ENCODE measurements at places on chromosomes 4 and X. TPM values are rescaled to one million over a fixed set of nuclear protein-coding genes. Genes with fewer than 3 reads are reported as not detected.
A peak's percentile ranks its signal among the peaks of the same experiment; 100 is the strongest.

Gene MAGEC1
- not detected for total RNA-seq

- no peak for DNase-seq
Observed at GRCh38 chr4:189313861-189314513, 626.7 kb upstream of the FRG1 start.

DNA sequence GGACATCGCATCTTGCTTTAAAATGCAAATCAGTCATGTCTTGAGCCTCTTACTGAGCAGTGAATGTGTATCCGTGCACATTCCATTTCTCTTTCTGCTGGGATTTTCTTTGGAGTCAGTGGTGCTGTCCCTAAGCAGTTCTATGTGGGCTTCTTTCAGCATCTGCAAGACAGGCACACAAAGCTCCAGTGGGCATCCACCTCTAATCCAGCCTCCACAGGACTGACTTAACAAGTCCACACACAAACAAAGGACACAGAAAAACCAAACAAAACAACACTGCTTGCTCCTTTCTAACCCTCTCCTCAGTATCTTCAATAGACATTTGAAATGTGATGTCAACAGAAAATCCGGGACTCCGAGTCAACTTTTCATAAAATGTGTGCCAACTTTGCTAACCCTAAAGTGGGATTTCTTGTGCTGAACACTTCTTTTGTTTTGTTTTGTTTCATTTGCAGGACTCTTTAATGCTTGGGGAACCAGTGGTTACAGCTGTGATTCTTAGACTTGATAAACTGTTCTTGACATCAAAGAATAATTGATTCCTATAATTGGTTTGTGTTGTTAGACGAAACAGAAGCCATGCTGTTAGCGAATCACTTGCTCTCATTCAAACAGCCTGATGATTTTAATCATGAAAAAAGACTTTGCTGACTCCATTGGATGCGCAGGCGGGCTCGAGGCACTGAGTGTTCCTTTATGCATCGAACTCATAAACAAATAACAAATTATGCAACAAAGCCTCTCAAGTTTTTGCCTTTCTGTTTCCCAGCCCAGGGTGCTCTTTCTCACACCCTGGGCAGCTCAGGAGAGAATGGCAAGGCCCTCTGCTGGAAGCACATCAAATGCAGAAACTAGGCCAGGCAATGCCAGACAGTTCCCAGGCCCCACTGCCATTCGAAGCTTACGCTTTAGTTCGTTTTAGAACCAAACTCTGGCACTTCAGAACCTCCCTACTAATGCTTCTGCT lies 20.1 kb downstream of the ETNPPL start:
- DNase-seq: no peak

GRCh38 chr4:125838924-125839323 lies 524.2 kb downstream of the FAT4 start:
- no peak for DNase-seq

DNA sequence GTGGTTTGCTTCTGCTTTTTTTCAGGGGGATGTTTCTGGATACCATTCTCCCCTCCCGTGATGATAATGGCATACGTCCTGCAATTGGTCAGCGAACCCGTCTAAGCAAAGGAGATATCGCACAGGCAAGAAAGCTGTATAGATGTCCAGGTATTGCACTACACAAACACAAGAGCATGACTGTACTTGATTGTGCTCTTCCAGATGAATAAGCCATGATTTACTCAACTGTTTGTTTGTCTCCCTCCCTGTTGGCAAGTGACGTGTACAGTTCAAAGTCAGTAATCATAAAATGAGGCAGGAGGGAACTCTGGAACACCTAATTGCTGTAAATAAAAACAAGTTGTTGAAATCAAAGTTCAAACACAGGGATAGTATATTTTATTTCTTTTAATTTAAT lies 141.4 kb downstream of the TLL1 start:
- DNase-seq: peak; percentile 27

GRCh38 chr4:15805583-15806517 lies 27.7 kb downstream of the CD38 start:
- peak; percentile 22 for DNase-seq

- DNase-seq: no peak
Observed at GRCh38 chrX:4129626-4130025, 416.2 kb upstream of the PRKX start.

DNA sequence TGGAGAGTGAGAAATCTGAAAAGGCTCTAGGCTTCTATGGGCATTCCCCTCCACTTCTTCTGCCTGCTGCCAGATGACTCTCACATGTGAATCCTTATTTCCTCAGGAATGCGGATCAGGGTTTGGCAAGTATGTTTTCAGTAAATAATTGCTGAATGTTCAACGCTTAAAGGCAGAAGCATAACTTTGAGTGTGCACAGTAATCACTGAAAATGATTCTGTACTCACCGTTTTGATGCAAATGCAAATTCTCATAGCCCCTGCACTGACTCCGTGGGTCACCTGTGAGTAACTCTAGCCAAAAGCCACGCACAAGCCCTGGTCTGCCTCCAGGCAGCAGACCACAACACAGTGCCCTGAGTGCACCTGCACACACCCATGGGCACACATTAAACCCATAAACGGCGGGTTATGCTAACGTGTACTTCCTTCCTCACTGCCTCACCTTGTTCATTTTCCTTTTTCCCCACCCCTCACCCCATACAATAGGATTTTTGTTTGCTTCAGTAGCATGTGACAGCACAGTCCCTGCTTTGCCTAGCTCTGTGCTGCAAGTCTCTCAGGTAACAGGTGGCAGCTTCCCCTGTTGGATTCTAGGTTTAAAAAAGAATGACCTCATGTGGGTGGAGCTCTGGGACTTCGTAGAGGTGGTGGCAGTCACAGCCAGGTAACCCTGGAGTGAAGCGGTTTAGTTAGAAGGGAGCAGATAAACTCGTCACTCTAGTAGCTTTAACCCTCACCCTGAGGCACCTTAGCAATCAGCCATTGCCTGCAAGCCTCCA lies at the start of gene ARHGEF38:
TSS of gene ARHGEF38 (plus strand) at position 656 of the 782 bp plus-strand sequence. CDS start 146 bp downstream, outside the sequence.
- DNase-seq: no peak

- no peak for DNase-seq
Observed at GRCh38 chr4:15683143-15683495, 1.5 kb downstream of the FAM200B start.

DNA sequence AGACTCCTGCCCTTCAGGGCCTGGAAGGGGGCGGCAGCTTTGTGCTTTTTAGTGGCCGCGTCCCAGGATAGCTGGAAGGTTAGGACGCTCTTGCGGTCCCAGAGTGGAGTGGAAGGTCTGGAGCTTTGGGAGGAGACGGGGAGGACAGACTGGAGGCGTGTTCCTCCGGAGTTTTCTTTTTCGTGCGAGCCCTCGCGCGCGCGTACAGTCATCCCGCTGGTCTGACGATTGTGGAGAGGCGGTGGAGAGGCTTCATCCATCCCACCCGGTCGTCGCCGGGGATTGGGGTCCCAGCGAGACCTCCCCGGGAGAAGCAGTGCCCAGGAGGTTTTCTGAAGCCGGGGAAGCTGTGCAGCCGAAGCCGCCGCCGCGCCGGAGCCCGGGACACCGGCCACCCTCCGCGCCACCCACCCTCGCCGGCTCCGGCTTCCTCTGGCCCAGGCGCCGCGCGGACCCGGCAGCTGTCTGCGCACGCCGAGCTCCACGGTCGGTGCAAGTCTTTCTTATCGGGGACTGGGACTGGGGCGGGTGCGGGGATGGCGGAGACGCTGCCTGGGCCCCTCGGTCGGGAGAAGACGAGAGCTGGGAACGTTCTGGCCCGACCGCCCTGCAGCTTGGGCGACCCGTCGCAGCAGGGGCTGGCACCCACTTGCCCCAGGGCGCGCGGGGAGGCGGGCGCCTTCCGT lies at the start of gene EDNRA:
TSS of gene EDNRA (plus strand) at position 207 of the 686 bp plus-strand sequence. CDS start 4,585 bp downstream, outside the sequence.
- no peak for DNase-seq

DNA sequence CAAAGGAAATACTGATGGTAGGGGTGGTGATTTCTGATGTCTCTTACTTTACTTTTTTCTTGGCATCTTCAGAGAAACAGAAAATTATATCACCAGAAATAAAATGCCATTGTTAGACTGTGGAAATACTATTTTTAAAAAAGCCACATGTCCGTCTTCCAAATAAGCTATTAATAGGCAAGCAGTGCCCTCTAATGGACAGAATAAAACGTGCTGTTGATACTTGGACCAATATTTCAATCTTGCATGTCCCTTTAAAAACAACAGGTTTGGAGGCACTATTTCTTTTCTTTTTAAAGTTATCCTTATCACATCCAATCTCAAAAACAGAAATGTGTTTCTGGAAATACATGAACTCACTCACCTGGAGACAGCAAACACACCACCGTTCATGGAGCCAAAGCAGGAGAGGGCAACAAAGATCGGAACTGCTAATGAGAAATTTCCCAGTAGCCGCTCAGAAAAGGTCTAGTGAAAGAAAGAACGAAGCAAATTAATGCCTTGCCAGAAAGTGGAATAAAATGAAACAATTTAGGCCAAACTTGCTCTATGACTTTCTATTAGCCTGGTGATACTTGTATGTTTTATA lies 59.2 kb downstream of the SLC7A11 start:
- DNase-seq: no peak

- DNase-seq: no peak
Observed at GRCh38 chr4:169151671-169152070, 119.1 kb downstream of the SH3RF1 start.

DNA sequence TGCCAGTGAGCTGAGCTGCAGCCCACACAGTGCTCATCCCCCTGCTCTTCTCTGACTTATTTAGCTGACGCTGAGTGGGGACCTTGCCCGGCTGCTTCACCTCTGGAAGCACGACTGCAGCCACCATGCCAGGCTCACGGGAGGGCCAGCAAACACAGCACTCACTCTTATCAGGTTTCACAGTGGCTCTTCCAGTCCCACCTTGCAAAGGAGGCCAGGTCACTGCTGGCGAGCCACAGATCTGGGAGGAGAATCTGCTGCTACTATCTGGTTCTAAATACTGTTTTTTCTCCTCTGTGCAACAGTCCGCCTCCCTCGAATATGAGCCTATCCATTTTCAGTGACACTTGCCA lies 6.7 kb upstream of the SPON2 start:
- DNase-seq: no peak

GRCh38 chr4:621296-622070 lies 3.9 kb upstream of the PDE6B start:
- no peak for DNase-seq

- no peak for DNase-seq
Observed at GRCh38 chr4:80507507-80507906, 172.0 kb downstream of the CFAP299 start.

DNA sequence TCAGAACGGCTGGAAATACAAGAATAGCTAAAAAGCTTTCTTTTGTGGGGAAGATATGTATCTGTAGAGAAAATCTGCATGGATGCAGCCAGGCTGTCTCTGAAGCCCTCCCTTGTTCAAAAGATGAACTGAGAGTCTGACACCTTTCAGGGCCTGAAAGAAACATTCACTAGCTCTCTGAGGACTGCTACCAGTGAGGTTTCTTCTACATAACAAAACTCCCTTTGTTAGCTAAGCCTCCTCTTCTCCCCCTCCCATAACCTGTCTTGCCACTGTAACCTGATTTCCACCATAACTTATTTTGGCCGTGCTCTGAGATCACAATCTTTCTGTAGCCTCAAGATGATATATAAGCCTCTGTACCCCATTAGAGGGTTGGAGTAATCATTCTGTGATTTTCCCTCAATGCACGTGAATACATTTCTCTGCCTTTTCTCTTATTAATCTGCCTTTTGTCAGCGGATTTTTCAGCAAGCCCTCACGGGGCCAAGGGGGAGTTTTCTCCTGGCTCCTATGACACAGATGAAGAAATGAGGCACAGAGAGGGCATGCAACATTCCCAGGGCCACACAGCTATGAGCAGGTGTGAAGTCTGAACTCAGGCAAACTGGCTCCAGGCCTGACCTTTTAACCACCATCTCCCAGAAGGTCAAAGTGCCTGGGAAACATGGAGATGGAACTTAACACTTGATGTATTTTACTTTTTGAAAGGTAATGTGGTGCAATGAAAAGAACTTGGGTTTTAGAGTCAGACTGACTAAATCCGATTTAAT lies 161.6 kb upstream of the PRDX4 start:
- DNase-seq: no peak

DNA sequence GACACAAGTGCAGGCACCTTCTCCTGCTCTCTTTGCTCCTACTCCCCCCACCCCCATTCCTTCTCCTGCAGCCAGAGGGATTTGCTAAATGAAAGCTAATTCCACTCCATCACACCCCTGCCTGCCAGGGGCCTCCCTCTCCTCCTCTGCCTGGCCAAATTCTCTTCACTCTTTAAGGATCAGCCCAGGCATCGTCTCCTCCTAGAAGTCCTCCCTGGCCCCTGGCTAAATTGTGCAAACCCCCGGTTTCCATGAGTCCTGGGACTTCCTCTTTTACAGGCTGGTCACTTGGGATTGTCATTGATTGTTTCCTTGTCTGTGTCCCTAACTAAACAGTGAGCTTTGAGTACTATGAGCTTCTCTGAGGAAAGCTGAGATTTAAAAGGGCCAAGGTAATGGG lies 8.7 kb upstream of the ABLIM2 start:
- no peak for DNase-seq

- DNase-seq: no peak
Observed at GRCh38 chr4:20217521-20217920, 34.2 kb upstream of the SLIT2 start.

DNA sequence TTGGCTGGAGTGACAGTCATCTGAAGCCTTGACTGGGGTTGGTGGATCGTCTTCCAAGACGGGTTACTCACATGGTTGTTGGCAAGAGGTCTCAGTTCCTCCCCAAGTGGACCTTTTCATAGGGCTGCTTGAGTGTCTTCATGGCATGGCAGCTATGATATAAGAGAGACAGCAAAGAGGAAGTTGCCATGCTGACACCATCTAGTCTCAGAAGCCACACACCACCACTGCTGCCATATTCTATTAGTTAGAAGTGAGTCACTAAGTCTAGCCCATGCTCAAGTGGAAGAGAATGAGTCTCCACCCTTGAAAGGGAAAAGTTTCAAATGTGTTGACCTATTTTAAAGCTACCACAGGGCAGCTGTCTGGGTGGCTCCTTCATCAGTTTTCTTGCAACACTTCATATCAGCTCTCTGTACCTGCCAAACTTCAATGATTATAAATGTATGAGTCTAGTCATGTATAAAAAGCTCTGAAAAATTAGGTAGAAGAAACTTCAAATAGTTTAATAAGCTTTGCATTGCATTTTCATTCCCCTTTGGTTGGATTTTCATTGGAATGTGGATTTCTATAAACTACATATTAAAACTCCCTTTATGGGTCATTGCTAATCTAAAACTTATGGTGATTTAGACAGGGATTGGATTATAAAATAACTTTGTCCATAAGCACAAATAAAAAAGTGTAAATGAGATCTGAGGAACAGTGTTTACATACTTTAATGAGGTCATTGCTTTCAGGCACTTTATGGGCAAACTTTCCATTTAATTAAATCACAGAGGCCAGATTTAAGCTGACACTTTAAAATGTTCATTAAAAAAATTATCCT lies 68.0 kb upstream of the ATXN3L start:
- no peak for DNase-seq

GRCh38 chrX:132732236-132732635 lies 226.2 kb downstream of the HS6ST2 start:
- no peak for DNase-seq

Measured in Panc1 (cell line).